ENCODE measurements at places on chromosomes 4 and X. TPM values are rescaled to one million over a fixed set of nuclear protein-coding genes. Genes with fewer than 3 reads are reported as not detected.

Gene DDX53
- not detected for total RNA-seq

Gene XAGE1B
- total RNA-seq: not detected

Gene SHOX
- total RNA-seq: not detected

DNA sequence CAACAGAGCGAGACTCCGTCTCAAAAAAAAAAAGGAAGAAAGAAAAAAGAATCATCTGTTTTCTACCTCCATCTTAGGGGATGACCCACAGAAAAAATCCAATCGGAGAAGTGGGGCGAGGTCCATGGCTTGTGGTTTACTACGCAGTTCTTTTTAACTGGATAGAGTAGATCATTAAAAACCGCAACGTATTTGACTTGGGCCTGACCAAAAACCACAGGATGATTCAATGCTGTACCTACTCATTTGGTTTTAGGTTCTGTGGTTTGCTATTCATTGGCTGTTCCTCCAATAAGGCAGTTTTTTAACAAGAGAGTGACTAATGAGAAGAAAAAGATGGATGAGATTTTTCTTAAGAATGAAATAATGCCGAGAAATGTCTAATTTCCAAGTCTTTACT is 83.7 kb downstream of the FREM3 start:
- DNase-seq: no peak

- DNase-seq: peak; percentile 82
Observed at GRCh38 chr4:3412257-3413020, 29.3 kb upstream of the HGFAC start.

- no peak for DNase-seq
Observed at GRCh38 chr4:38008571-38009021, 48.4 kb downstream of the PTTG2 start.

DNA sequence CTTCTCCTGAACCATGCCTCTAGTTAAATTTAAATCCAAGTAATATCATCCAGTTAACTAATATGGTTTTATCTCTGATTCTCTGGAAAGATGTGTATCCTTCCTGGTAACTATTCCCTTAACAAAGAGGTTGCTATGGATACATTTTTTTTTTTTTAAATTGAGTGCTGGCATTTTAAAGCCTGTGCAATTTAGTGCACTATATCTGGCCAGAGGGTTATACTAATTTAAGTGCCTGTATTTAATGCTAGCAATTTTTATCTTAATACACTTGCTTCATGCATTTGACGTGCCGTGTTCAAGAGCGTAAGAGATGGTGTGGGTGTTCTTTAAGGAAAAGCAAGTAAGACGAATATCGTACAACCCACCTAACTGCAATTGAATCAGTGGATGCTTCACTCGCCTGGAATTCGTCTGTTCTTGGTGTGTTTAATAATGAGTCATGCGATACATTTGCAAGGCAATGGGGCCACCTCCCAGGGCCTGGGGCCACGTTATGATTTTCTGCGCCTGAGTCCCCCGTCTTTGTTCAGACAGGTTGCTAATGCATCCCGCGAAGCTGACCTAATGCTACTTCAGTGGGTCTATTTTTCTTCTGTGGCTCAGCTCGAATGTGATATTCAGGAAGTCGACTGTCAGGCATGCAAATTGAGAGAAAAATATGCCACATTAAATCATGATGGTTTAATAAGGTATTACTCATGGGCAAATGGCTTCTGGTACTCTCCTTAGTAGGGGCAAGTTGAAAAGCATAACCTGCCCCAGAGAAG is 14.2 kb upstream of the MID1 start:
- DNase-seq: no peak

DNA sequence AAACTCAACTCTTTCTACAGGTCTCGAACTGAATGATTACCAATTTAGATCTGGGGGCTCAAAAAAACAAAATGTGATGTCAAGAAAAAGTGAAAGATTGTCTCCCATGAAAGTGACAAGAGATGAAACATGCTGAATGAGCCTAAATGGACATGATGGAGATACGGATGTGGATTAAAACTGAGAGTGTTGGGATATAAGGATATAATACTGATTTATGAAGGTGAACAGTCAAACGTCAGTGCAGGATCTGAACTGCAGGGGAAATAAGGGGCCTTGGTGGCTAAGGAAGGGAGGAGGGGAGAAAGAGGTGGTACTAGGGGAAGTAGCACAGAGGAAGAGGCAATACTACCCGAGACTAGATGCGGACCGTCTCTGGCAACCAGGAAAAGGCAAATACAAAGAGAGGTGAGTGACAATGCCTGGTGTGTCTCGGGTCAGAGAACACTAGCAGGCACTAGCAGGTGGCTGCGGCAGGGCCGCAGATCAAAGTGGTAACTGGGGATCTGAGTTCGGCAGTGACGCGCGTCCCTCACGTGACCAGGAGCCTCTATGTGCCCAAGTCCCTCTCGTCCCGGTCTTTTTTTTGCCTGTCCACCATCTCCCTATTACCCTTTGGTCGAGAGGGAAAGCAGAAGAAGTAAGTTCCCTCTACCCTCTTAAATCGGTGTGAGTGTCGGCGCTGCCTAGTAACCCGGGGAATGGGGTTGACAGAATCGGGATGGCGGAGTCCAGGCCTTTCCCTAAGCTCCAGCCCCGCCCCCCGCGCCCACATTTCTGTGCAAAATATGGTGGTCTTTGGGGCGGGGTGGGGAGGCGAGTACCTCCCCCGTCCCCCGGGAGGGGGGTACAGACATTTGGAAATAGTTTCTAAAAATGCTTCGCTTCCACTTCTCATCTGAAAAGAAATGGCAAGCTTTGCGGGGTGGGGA is at the start of gene TCEAL1:
Gene TCEAL1, plus strand, starts transcription at position 590 of the 932 bp plus-strand sequence. CDS start 942 bp downstream, outside the sequence.
- DNase-seq: peak; percentile 39

All from lower leg skin (tissue), 4 donors.